ENCODE measurements at places on chromosomes 2 and 18.
A peak's percentile ranks its signal among the peaks of the same experiment; 100 is the strongest.

- no peak for DNase-seq
Observed at GRCh38 chr2:60368456-60368855, 185.0 kb downstream of the BCL11A start.

DNA sequence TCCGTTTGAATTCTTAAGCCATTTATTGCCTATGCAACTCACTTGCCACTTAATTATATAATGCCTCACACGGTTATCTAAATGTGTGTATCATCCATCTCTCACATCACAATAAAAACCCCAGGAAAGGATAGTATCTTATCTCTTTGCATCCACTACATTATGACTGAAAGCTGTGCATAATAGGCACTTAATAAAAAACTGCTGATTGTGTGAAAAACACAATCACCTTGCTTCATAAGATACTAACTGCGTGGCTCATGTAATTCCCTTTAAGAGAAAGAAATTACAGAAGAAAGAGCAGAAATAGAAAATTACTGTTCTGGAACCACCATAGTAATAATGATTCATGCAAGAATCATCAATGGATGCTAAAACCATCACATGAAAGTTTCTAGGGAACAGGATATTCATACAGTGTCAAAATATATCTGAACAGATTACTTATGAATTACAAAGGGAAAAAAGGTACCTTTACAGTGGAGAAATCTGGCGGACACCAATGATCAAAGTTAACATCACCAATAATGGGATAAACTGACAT, 29.3 kb downstream of the CUL3 start:
- no peak for DNase-seq

- DNase-seq = peak; percentile 84
Observed at GRCh38 chr2:1162768-1163584, 212.3 kb downstream of the SNTG2 start.

- DNase-seq = no peak
Observed at GRCh38 chr2:120230515-120231471, 7.6 kb upstream of the TMEM185B start.

GRCh38 chr2:67158718-67159117, 238.4 kb upstream of the ETAA1 start:
- no peak for DNase-seq

- no peak for DNase-seq
Observed at GRCh38 chr2:188293601-188294351, 2.1 kb downstream of the GULP1 start.

- DNase-seq = no peak
Observed at GRCh38 chr2:178908810-178909209, 101.6 kb upstream of the TTN start.

- no peak for DNase-seq
Observed at GRCh38 chr2:39723946-39724827, 54.9 kb downstream of the THUMPD2 start.

DNA sequence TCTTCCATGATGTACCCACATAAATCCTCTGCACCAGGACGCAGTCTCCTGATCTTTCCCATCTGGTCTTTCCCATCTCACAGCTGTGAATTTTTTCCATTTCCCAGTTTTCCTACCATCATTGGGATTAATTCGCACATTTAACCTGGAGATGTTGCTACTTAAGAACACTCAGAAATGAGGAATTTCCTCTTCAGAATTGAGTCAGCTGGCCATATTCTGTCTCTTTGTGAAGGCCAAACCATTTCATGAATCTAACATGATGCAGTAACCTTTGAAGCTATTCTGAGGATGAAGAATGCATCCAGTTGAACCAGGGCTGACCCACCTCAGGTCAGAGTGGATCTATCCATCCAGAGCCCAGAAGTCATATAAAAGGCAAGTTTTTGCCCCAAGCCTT, 326.8 kb downstream of the SETBP1 start:
- DNase-seq = no peak

DNA sequence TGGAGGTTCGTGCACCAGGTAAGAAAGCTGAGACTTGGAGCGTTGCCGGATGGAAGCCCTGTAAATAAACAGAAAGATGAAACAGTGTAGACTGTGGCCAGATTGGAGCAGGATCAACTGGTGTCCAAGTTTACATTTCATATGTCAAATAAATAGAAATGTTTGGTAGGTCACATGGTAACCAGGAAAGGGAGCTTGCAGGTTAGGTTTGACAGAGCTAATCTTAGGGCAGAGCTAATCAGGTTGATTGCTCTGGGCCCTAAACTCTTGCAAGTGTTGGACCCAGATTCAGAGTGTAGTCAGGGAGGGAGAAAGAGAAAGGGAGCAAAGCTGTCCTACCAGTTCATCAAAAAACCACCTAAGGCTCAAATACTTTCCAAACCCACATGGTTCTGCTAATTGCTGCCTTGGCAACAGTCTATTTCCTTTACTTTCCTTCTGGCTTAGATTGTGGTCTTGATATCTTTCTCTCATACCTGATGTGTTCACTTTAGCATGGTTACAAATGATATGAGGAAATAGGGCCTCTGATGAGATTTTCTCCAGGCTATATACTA, 63.2 kb downstream of the G6PC2 start:
- no peak for DNase-seq

GRCh38 chr2:45567974-45568789, 42.9 kb downstream of the SRBD1 start:
- no peak for DNase-seq

- no peak for DNase-seq
Observed at GRCh38 chr18:45793264-45793965, 32.1 kb upstream of the SIGLEC15 start.

GRCh38 chr2:161384864-161385263, 31.2 kb upstream of the TBR1 start:
- no peak for DNase-seq

DNA sequence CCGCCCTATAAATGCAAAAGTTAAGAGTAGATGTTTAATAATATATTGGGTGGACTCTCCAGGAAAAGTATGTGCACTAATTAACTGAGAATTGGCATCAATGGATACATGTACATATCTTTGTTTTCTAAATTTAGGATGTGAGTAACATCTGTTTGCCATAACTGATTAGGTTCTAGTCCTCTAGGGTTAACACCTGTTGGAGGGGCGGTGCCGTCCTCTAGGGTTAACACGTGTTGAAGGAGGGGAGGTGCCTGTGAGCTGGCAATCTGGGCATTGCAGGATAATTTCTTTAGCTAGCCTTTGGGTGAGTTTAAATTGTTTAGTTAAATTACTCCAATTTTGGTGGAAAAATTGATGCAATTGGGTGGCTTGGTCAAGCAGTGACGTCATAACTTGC, 30.9 kb downstream of the HTR2B start:
- no peak for DNase-seq

- no peak for DNase-seq
Observed at GRCh38 chr2:178008636-178009289, 63.8 kb downstream of the PDE11A start.

- no peak for DNase-seq
Observed at GRCh38 chr2:74221091-74221490, 22.7 kb downstream of the MTHFD2 start.

DNA sequence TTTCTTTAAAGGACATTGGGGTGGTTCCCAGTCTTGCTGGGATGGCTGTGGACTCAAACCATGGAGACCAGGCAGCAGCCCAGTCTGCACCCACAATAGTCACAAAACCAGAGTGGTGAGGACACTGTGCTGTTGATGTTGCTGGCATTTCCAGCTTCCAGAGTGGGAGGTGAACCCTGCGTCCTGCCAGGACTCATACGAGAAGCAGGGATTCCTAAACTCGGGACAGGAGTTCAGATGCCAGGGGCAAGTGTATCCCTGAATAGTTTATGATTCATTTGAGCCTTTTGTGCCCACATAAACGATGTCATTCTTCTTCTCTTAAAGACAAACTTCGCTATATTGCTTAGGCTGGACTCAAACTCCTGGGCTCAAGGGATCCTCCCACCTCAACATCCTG, 62.8 kb downstream of the TCF7L1 start:
- DNase-seq = no peak

DNA sequence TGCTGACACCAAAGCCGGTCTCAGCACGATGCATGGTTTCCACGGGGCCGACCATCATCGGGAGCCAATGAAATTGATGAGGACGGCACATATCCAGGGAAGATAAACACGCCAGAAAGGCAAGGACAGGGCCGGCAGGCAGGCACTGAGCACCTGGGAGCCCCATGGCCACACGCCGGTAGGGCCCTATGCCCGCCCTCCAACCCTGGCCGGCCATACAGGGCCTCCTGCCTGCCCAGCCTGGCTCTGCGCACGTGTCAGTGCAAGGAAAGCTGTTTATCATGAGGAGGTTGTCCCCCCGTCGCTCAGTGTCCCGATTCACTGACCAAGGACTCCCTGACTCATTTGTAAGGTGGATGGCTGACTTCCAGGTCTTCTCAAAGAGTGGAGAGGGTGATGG, 237.5 kb downstream of the GLI2 start:
- DNase-seq = no peak

DNA sequence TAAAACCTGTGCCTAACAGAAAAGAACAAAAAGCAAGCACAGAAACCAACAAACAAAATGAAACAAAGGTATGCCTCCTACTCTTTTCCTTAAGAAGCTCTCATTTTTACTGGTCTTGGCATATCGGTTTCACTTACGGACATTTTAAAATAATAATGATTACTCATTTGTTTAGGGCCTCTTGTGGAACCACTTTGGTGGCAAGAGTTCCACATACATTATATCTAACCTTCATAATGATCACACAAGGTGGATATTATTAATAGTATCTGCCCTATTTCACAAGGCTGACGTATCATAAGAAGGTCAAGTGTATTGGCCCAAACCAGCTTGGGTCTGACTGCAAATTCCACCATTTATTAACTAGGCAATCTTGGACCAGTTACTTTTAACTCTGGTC, 304.7 kb downstream of the TCF4 start:
- no peak for DNase-seq

DNA sequence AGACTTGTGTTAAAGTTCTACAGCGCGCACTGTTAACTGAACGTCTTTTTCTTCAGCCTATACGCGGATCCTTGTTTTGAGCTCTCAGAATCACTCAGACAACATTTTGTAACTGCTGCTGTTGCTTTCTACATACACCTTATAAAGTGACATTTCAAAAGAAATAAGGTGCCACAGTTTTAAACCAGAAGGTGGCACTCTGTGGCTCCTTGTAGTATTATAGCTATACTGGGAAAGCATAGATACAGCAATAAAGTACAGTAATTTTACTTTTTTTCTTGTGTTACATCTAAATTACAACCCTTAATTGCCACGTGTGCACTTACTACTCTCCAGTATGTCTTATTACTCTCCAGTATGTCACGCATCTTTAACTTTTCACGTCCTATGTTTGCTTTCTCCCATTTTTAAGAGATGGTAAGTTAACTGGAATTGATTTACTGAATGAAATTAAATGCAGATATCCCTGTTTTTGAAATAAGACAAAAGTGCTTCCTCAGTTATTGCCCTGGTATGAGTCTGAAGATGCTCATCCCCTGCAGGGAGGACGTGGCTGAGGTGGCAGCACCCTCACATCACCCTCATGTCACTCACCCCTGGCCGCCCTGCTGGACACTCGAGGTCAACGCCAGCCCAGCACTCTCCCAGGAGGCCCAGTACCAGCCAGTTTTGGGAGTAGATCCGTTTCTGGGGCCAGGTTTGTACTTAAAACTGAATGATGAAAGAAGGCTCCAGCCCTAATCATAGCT, 37.8 kb downstream of the GORASP2 start:
- no peak for DNase-seq

GRCh38 chr2:2750867-2751714, 420.0 kb upstream of the MYT1L start:
- DNase-seq = no peak

DNA sequence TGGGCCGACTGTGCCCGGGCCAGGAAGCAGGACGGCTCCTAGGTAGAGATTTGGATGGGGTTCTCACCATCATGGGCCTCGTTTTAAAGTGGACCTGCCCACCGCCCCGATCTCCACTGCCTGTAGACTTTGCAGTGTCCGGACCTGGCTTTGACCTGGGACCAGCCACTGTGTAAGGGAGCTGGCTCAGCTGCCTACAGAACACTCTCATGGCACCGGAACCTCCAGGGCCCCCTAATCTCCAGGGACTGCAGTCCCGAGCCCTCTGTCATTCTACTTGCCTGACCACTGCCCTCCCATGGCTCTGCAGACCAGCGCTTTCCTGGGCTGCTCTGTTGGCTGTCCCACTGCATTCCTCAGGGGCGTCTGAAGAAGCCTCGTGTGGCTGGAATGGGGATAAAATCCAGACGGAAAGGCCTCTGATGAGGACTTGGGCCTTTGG, 120.8 kb downstream of the GLI2 start:
- no peak for DNase-seq

DNA sequence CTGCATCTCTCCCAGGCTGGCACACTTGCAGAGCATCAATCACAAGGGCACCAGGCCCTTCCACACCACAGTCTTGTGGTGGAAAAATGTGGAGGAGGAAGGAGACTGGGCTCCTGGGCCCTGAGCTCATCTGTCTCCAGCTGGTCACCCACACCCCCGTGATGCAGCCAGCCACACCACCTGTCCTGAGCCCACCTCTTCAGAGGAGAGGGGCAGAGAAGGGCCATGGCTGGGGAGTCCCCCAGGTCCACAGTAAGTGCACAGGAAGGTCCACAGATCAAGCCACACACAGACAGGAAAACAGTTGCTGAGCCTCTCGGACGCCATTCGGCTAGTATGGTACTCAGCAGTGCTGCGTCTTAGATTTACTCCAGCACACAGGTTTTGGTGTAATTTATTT, 203.5 kb upstream of the SALL3 start:
- DNase-seq = no peak

DNA sequence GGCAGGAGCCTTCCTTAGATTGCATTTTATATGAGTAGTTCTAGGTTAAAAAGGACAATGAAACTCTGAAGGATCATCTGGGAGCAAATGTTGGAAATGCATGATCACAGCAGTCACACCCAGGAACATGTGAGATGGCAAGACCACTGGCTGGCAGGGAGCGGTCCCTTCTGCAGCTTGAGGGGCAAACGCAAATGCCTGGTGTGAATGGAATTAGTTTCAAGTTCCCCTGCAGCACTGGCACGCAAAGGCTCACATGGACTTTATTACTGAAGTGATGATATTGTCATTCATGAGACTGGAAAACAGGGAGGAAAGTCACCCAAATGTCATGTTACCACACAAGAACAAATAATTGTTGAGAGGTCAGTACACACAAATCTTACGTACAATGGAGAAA, 223.3 kb downstream of the FBXO15 start:
- no peak for DNase-seq

DNA sequence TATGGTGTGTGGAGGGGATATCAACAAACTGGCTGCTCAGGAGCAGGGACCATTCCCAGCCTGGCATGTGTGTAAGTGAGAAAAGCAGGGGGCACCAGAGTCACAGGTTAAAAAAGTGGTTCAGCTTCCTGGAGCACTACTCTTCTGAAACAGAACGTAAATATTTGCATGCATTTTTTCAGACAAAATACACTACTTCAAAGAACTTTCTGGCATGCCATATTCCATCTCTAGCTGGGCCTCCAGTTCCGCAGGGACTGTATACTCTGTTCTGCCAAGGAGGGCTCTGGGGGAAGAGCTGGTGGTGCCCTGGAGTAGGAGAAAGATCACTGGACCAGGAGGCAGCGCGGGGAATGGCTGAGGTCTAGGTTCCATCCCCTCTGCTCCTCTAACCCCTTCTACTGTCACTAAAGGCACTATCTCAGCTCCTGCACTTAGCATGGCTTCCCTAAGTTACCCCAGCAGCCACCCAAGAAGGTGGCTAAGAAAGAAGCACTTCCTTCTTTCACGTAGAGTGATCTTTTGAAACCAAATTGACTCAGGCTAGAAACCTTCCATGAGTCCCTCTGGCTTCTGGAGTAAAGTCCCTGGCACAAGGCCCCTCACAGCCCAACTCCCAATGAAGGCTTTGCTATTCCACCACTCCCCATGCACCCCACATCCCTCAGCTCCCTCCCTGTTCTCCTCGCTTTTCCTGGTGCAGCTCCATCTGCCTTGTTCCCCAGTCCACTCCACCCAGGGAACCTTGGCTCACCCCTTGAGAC, 57.6 kb upstream of the CABLES1 start:
- no peak for DNase-seq

Measured in CMK (cell line).